ENCODE measurements at places on chromosomes 6 and 20.

DNA sequence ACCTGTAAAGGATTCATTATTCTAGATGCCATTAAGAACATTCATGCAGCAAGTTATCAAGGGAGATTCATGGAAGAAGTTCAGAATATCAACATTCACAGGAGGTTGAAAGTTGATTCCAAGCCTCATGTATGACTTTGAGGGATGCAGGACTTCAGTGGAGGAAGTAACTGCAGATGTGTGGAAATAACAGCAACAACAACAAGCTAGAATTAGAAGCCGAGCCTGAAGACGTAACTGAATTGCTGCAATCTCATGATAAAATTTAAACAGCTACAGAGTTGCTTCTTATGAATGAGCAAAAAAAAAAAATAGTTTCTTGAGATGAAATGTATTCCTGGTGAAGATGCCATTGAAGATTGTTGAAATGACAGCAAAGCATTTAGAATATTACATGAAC lies 73.3 kb upstream of the NXT1 start:
- DNase-seq: no peak

- no peak for DNase-seq
Measured at GRCh38 chr6:74510878-74511277, 695.0 kb downstream of the COL12A1 start.

DNA sequence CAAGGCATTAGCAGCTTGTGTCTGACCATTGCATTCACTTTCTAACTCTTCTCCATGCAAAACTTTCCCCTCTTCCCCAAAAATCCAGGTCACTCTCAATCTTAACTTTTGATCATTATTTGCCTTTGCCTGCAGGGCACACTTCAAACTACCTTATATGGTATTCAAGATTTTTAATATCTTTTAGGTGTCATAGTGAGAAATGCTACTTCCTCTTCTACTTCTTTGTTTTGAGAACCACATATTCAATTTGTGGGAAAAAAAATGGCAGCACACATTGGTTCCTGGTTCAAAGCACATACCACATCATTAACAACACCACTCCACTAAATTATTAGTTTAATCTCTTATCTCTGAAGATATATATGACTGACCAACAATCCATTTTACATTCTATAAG lies 1267.0 kb upstream of the CITED2 start:
- no peak for DNase-seq

DNA sequence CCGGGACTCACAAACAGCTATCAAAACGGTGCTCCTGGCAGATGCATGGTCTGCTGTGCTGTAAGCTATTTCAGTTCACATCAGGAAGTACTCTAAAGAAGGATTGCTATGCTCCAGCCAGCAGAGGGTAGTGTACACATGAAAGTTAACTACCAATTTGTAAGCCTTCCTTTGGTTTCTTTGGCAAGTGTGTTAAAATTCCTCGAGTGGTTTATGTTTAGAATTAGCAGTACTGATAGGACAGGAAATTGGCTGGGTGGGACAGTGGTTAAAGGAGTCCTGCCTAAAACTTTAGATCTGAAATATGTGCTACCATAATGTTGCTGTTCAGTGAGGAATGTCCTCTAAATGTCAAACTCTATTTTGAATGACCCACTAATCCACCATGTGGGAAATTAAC lies 47.4 kb downstream of the TRMT11 start:
- peak; percentile 11 for DNase-seq

DNA sequence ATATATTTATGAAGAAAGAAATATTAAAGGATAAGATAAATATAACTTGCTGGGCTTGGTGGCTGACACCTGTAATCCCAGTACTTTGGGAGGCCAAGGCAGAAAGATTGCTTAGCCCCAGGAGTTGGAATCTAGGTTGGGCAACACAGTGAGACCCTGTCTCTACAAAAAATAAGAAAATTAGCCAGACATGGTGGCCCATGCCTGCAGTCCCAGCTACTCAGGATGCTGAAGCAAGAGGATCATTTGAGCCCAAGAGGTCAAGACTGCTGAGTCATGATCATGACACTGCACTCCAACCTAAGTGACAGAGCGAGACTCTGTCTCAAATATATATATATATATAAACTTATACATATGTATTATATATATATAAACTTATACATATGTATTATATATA lies 164.0 kb downstream of the MRPL14 start:
- DNase-seq: no peak

- peak; percentile 51 for DNase-seq
Measured at GRCh38 chr6:28207510-28208110, 17.5 kb upstream of the ZSCAN9 start.

DNA sequence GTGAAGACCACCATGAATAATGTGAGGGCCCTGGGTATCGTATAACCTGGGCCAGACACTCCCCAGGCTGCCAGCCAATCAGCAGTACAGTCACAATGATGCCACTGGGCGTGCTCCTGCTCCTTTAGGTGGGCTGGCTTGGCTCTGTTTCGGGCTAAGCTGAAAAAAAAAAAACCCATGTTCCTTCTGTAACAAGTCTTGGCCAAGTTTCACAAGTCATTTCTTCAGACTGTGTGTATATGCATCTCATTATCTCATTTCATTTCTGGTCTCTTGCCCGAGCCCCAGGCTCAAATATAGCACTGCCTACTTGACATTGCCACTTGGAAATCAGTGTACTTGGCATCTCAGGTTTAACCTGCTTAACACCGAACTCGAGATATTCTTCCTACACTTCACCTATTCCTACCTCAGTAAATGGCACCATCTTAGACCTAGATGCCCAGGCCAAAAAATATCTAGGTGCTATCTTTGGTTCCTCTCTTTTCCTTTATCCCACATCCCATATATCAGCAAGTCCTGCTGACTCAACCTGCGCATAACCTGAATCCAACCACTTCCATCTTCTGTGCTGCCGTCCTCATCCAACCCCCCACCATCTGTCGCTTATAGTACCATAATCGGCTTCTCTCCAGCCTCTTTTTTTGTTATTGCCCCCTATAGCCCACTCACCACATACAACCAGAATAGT lies 1.8 kb downstream of the UQCC2 start:
- DNase-seq: no peak

DNA sequence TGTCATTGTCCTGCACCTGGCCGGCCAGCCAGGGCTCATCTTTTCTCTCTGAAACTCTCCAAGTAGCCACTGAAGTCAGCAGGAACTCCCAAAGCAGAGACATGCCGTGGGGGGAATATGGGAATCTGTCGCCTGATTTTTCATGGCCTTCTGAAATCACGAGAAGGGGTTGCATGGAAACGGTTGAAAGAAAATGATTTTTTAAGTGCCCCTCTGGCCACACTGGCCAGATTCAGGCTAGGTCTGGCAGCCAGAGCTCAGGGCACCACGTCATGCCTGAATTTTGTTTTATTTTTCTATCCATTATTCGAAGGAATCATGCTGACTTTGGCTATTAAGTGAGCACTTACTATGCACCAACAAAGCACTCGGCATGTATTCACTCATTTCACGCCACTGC lies 65.2 kb downstream of the EYA2 start:
- DNase-seq: no peak

DNA sequence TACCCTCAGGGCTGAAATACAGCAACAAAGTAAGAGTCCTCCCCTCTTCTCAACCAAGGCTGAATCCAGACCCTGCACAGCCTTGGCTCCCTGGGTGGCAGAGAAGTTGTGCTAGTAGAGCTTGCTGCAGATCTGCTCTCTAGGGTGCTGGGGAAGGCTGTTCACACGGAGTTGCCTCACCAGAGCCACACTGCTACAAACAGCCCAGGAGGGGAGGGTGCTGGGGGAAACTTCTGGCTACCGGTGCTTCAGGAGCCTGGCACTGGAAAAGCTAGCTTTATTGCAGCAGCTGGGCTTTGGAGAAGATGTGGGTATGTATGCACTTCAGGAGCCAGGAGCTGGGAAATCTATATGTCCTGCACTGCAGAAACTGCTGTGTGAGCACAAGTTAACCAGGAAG lies 37.6 kb upstream of the SUPT3H start:
- DNase-seq: no peak

- DNase-seq: no peak
Measured at GRCh38 chr20:51312480-51312783, 230.1 kb downstream of the NFATC2 start.

DNA sequence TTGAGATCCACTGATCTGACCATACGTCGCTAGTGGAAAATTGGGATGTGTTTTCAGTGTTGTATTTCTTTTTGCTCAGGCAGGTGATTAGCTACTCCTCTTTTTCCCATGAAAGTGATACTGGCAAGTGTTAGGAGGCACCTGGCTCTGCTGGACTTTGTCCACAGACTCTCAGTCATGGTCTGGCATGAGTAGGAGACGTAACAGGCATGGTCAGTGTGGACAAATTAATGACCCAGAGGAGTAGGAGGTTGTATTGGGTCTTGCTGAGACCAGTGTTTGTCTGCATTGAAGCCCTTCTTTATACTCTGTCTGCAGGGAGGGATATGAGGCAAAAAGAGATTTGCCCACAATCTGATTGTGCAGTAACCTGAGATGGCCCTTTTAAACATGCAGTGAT lies 178.7 kb downstream of the DTNBP1 start:
- no peak for DNase-seq

- DNase-seq: peak; percentile 27
Measured at GRCh38 chr20:8361006-8361652, 229.1 kb downstream of the PLCB1 start.
